ENCODE measurements at places on chromosomes 2 and 18.

DNA sequence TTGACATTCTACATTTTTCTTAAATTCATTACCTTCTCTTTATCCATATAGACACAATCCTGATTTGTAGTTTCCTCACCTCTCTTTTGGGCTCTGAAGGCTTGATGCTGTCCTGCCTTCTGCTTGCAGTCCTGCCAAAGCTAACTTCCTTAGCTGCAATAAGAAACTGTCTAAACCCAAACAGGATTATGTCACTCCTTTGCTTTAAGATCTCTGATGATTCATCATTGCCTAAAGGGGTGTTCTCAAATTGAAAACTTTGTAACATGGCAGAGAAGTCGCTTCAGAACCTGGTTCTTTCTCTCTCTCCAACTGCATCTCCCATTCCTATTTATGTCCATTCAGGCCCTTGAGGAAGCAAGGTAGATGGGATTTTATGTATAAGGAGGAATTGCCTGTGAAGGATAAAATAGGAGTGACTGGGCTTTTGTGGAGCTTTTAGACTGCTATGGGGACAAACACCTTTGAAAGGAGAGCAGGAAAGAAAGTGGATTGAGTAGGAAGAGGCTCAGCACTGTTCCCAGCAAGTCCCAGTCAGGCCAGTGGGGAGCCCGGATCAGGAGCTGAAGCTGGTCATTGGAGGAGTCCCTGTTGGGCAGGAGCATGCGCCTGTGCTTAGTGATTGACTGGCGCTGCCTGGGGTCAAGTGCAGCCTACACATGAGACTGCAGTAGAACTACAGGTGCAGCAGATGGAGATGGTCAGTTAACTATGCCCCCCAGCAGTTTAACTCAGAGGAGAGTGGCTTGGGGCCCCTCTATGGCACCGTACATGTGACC lies 390.6 kb downstream of the CTNNA2 start:
- no peak for DNase-seq

DNA sequence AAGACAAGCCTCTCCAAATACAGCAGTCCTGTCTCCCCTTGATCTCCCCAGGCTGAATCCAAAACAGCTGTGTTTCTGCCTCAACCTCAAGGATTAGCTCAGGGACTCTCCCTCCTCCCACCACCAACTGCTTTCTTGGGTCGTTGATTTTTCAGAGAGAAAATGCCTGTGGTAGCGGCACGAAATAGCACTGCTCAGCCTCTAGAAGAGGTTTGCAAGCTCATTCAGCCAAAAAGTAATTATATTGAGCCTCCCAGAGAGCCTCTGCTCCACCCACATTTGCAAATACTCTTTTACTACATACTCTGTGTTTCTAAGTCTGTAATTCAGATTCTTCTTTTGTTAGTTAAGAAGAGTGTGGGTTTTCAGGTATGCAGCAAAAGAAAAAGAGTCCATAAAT lies 396.4 kb upstream of the TNP1 start:
- no peak for DNase-seq

- DNase-seq: no peak
Observed at GRCh38 chr2:111705711-111706336, 178.2 kb downstream of the ANAPC1 start.

DNA sequence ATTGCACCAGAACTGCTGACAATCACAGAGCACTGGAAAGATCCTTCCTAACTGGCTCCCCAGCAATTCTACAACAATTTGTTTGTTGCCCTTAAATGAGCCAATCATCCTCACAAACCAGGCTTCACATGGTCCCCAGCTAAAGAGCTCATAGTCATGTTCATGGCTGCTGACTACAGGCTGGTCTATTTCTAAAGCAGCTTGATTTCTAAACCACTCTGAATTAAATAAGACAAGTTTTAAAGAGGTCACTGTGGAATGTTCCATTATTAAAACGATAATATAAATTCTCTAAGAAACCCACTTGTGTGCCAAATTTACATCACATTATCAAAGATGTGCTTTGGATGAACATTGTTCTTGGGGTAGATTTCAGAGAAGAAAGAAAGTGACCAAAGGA lies 110.7 kb downstream of the COPS8 start:
- no peak for DNase-seq

- no peak for DNase-seq
Observed at GRCh38 chr2:127650041-127650784, 4.3 kb downstream of the GPR17 start.

DNA sequence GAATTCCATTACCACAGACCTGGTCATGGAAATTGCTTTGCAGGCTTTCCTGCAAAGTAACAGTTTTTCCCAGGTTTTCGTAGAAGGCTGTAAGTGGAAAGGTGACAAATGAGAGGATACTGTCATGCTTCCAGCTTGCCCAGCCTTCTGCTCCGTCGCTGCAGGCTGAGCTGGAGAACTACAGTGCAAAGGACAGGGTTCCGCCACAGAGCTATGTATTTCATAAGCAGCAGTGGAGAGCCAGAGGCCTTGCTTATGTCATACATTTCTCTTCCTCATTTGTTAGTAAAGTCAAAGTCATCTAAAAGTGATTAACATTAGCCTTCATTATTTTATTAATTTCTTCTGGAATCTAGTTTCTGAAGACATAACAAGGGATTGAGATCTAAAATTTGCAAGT lies 72.9 kb upstream of the RBM44 start:
- no peak for DNase-seq

DNA sequence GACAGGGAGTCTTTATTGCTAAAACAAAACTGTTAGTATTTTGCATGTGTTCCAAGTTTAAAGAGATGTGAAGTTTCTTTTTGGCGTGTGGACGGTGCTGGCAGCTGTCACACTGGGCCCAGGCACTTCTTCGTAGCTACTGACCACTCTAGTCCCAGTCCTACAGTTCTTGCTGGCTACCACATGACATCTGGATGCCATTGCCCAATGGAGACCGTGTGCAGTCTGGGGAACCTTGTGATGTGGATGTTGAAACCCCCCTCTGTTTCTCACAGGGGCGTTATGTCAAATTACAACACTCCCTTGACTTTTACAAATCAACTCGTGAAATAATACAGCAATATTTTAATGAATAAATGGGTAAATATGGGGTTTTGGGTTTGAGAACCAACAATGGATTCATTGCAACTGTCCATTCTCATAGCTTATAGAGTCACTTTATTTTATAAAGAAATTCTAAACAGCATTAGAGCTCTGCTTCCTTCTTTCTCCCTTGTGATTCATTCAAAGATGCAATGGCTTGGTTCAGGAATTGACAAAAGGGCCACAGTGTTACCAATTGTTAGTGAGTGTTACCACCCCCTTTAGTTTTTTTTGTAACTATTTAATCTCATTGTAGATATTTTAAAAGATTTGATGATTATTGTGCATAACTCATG lies 1.2 kb downstream of the GPD2 start:
- DNase-seq: no peak

DNA sequence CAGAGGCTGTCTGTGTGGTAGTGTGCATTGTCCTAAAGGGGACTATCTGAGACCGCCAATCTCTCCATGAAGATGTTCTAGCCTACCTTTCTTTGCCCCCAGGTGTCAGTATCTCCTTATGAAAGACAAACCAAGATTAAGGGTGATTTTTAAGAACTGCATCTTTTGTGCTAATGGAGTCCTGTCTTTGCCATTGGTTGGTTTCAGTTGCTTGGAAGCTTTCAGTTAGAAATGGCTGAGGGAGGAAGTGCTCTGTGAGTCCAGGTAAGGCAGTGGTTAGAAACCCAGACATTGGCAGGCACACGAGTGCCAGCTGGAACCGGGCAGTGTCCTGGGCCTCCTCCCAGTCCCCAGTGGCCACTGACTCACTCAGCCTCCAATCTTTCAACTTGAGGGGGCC lies 111.3 kb downstream of the DOCK10 start:
- no peak for DNase-seq

- no peak for DNase-seq
Observed at GRCh38 chr2:100831158-100831750, 11.3 kb downstream of the NPAS2 start.

GRCh38 chr2:209790066-209790728 lies 18.6 kb downstream of the UNC80 start:
- no peak for DNase-seq

DNA sequence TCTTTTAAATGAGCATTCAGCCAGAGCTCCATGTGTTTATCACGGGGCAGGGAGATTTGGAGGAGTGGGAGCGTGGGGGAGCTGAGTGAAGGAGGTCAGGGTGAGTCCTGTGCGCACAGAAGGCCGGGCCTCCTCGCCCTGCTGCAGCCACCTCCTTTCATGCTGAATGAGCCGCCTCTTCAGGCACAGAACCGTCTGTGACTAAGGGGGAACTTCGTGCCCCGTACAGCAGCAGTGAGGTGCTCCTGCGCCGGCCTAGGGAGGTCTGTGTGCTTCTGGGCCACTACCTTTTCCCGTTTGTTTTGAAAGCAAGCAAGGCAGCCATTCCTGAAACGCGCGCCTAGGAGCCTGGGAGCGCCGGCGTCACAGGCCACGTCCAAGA lies 27.1 kb upstream of the ZNF516 start:
- DNase-seq: no peak

DNA sequence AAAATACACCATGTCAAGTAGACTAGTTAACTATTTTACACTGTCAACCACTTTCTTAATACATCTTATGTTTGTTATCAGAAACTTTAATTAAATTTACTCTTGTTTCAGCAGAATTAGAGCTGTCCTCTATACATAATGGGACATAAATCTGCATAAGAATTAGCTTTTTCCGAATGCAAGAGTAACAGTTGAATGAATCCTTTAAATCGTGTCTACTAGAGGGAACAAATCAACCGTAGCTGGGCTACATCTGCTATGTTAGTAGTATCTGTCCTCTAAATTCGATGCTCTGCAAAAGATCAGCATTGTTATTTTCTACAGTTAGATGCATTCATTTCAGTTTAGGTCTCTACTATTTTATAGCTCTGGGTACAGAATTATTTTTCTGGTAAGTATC lies 1090.6 kb downstream of the DPP10 start:
- DNase-seq: no peak

- no peak for DNase-seq
Observed at GRCh38 chr2:6828299-6828584, 37.5 kb downstream of the CMPK2 start.

DNA sequence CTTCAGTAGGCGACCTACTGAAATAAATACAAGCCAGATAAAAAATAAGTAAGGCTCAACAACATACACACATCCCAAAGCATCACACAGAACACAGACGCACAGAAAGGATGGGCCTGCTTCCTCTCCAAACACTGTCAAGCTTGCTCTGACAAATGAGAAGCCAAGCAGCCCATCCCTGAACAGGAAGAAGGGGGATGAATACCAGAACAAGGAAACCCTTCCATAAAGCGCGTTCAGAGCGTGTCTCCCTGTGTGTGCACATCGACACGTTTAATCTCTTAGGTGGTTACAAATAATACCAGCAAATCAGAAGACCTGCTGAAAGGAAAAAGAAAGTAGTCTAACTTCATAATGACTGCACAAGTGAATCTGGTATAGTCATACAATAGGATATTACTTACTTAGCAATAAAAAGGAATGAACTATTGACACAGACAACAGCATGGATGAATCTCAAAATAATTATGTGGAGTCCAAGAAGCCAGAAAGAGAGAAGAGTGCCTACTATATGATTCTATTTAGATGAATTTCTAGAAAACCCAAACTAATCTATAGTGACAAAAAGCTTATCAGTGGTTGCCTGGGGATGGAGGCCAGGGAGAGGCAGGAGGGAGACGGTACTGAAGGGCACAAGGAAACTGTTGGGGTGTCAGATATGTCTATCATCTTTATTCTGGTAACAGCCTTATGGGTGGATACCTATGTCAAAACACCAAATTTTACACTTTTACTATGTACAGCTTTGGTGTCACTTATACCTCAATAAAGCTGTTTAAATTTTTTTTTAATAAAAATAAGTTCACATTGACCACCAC lies 26.8 kb downstream of the MBOAT2 start:
- DNase-seq: no peak

DNA sequence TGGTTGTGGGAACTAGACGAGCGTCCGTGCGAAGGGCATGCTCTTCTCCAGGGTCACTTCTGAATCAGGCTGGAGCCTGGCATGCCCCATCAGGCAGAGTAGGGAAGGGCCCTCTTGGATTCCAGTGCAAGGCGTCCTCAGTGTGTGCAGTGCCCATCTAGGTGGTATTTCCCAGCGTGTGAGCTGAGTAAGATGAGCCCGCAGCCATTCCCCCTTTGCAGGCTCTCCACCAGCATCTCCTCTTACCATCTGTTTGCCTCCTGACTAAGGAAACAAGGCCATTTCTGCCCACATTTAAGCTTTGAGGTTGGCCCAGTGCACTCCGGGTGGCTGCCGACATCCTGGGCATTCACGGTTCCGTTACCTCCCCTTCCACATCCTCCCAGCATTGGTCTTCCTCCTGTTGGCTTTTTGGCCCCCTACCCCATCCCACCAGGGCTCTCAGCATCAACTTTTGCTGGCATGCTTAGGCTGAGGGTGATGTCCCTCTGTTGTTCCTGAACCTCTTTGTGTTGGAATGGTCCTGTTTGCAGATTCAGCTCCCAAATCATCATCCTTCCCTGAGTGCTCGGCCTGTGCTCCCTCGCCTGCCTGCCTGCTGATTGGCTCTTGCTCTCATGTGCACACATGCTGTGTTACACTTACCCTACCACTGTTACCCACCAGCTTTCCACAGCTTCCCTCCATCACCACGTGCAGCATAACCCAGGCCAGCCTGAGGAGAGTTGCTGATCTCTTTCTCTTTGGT lies 11.8 kb downstream of the CEP68 start:
- no peak for DNase-seq

- no peak for DNase-seq
Observed at GRCh38 chr2:224650815-224651439, 65.2 kb downstream of the CCDC195 start.

DNA sequence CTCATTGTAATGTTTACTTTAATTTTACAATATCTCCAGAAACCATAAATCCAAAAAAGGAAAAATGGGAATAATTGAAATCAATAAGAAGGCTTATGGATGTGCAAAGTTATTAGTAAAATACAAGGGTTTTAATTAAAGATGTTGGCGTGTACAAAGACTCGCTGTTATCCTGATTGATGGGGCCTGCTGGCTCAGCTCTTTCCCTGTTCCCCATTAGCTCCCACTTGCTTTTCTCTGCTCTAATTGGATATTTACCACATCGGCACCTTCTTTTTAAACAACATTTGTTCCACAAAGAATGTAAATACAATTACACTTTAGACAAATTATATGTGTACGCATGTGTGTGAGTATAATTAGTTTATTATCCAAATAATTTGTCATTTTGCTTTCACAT lies 796.6 kb downstream of the ERBB4 start:
- DNase-seq: no peak

- DNase-seq: no peak
Observed at GRCh38 chr2:53028746-53029423, 738.7 kb upstream of the CHAC2 start.

DNA sequence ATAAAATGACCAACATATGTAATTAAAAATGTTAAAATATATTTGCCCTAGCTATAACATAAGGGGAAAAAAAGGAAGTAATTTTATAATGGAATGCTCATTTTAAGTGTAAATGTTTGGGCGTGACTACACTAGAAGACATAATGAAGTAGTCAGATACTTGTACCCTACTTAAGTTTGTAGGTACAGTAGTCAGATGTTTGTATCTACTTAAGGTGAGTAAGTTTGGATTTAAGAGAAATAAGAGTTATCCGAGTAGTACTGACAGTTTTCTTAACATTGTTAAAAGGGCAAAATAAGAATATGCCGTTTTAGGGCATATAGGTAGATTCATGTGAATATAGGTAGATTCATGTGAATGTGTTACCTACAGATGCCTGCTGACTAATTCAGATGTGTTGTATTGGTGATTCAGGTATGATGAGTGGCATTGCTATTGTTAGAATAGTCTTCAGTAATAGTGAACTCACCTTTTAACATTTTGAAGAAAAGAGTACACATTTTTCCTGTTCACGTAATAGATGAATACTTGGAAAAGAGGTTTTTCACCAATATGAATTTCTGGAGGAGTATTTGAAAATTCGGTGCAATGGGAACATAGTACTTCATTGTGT lies 14.9 kb downstream of the VAPA start:
- DNase-seq: no peak
